Choroid plexus epithelial cell (primary cell): ENCODE measurements at places on chromosomes 16 and 17.

- peak; percentile 63 for DNase-seq
Measured at GRCh38 chr17:46178550-46179214, 14.5 kb downstream of the KANSL1 start.

- peak; percentile 30 for DNase-seq
Measured at GRCh38 chr17:82296511-82297279, 20.7 kb downstream of the CD7 start.

DNA sequence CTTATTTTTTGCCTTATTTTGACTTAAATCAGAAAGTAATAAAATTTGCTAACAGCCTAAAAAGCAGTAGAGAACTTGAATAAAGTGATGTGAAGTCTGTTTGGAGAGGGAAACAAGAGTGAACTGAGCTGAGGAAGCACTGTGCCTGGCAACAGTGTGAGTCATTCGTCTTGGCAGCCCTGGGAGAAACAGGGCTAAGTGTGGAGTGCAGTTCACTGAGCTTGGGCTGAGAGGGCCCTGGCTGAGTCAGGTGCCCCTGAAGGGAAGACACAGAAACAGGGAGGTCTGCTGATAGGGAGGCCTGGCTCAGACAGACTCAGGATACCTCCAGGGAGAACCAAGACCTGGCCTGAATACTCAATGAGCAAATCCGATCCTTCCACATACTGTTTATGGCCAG is 132.1 kb downstream of the HS3ST4 start:
- no peak for DNase-seq

DNA sequence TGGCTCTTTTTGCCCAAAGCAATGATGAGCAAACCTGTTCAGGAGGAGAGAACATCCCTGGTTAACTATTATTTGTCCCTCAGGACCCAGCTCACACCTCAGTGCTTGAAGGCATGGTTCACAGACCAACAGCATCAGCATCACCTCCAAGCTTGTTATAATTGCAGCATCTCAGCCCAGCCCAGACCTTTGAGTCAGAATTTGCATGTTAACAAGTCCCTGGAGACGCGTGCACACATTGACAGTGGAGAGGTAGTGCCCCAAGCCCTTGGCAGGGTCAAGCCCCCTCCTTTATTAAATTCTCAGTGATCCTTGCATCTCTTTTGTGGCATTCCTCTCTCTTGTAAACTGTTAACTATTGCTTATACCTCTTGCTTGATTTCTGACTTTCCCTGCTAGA is 488.6 kb downstream of the HAPSTR1 start:
- no peak for DNase-seq

GRCh38 chr17:21165922-21166594 is 39.3 kb downstream of the DHRS7B start:
- DNase-seq = no peak

GRCh38 chr17:72135546-72136325 is 14.9 kb downstream of the SOX9 start:
- peak; percentile 45 for DNase-seq

DNA sequence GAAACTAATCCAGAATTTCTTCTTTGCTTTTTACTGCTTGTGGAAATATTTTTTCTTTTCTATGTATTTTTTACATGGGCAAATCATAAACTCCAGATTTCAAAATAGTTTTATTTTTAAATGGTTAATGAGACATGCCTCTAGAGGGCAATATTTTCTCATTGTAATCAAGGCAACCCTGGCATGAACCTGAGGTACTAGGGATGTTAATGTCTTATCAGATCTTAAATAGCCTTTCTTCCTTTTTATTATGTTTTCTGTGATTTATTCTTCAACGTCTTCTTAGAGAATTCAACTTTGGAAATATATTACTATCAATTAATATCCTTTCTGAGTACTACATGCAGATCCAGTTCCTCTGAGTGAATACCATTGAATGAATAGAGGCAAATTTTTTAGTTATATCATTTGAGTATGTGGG is 324.7 kb downstream of the BCAS3 start:
- peak; percentile 78 for DNase-seq

DNA sequence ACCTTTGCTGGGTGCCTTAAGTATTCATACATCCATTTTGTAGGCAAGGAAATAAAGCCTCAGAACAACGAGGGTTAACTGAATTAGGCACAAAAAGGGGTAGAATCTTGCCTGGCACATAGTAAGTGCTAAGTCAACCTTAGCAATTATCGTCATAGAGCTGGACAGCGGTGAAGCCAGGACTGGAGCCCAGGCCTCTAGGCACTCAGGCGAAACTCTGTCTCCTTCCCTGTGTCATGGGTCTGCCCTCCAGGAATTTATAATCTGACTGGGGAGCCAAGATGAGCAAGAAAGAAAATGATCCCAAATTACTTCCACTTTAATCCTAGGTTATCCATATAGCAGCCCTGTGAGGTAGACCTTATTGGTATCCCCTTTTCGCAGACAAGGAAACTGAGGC is 61.4 kb downstream of the KATNIP start:
- no peak for DNase-seq

GRCh38 chr16:26976873-26977272 is 89.9 kb upstream of the C16orf82 start:
- DNase-seq = no peak

DNA sequence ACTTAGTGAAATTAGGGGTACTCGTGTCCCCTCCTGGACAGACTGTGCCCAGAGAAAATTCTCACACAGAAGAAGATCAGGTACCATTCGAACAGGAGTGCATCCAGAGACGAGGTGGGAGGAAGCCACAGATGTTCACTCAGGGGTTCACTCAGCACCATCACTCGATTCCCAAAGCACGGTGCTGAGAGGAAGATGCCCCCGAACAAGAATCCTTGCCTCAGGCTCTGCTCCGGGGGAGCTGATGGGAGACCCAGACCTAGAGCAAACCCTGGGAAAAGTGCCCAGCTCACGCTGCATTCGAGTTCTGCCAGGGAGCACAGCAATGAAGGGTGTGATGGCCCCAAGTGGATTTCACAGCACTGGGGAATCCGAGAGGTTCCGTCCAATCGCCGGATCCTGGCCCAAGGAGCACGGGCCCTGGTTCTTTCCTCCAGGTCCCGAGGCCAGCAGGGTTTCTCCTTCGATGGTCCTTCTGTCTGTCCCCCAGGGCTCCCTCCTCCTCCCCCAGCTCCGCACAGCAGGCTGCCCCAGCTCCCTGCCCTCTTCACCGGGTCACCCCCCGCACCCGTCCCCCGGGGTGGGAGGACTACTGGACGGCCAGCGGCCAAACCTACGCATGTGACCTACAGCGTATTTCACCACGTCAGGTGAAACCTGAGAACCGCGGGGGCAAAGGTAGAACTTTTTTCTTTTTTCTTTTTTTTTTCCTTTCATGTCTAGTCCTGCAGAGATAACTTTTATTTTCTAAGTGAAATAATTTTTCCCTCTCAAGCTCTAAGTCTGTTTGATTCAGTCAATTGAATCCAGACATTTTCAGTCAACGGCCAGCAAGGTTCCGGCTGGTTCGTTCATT is 10.2 kb upstream of the UBE2I start:
- DNase-seq = no peak

DNA sequence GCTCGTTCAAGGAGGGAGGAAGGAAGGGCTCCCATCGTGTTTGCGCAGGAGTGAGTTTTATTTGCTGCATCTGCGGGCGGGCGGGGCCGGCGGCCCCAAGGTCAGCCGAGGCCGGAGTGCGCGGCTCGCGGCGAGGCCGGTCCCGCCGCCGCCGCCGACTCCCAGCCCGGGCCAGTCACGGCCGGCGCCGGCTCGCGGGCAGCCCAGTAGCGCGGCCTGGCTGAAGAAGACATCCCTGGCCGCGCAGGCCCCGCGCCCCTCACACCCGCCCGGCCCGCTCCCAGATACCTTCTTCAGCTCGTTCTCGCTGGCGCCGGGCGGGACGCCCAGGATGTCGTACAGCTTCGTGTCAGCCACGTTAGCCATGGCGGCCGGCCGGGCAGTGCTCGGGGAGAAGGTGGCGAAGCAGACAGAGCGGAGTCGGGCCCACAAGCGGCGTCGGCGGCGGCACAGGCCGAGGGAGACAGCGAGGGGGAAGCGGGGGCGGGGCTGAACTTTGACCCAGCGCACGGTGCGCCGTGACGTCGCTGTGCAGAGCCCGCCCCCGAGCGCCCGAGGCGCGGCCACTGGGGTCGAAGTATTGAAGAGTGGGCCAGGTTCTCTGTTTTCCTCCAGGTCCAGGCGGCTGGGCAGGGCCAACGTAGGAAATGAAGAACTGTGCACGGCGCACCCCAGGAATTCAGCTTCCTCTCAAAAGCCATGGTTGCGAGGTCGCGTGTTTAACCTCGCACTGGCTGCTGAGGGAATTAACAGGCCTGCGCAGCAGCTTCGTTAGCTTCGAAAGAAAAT is at the start of gene DNAJA2:
TSS of gene DNAJA2 (minus strand) at position 468 of the 789 bp plus-strand sequence. CDS start at position 366, 102 bp downstream.
- DNase-seq = peak; percentile 94

- no peak for DNase-seq
Measured at GRCh38 chr17:41588126-41588810, 1.6 kb upstream of the KRT14 start.

GRCh38 chr17:50902372-50903353 is 36.5 kb upstream of the TOB1 start:
- no peak for DNase-seq

DNA sequence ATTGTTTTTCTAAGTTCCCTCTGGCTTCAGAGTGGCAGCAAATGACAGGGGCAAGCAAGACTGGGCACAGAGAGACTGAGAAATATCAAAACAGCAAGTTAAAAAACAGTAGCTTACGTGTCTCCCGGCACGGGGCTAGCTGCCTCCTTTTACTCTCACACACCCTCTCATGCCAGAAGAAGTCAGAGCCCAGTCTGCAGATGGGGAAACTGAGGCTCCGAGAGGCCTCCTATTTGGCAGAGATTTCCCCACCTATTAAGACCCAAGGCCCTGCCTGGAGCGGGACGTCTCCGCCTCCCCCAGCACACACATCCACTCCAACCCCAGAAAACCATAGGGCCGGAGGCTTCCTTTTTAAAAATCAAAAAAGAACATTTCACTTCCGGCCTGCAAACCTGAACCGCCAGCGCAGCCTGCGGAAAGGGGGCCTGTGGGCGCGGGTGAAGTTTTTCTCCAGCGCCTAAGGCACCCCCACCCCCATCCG is 832 bp downstream of the CARHSP1 start:
- DNase-seq = peak; percentile 47

- peak; percentile 92 for DNase-seq
Measured at GRCh38 chr17:16027708-16028584, 28.3 kb downstream of the TTC19 start.

DNA sequence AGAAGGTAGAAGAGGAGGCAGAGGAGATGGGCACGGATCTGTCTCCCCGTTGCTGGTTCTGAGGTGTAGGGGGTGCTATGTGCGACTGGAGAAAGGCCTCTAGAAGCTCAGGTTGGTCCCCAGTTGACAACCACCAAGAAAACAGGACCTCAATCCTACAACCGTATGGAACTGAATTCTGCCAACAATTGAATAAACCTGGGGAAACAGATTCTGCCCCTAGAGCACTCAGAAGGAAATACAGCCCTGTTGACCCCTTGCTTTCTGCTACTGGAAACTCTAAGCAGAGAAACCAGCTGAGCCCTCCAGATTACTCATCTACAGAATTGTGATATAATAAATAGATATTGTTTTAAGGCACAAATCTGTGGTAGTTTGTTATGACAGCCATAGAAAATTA is 313.0 kb upstream of the GOT2 start:
- DNase-seq = peak; percentile 5

DNA sequence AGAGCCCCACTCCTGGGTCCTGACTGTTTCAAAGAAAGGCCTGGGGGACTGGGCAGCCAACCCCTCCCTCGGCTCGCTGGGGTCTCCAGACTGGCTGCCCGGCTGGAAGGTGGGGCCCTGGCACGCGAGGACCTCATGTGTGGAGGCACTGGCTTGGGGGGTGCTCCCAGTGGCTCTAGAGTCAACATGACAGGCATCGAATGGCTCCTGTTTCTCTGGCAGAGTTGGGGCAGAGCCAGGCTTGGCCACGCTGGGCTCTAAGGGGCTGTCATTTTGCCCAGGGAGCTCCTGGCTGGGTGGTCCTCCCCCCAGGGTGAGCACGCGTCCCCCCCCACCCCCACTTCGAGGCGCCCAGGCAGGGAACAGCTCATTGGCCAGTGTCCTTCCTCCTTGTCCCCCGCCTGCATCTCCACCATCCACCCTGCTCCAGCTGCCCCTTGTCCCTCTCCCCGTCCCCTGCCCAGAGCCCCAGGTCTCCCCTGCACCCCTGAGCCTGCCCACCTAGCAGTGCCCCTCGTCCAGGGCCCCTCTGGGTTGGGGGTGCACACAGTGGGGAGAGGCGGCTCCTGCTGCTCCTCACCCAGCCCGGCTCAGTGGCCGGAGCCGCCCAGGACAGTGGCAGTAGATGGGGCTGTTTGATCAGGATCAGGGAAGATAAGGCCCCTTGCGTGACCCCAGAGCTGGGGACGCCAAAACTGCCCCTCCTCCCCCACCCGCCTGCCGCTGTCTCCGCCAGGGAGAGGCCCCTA is 2.7 kb downstream of the GCGR start:
- DNase-seq = no peak

- DNase-seq = peak; percentile 57
Measured at GRCh38 chr17:9729735-9730420, 61.5 kb downstream of the DHRS7C start.

GRCh38 chr16:3838600-3839401 is 41.7 kb downstream of the CREBBP start:
- peak; percentile 51 for DNase-seq

GRCh38 chr17:73410586-73411312 is 98.9 kb upstream of the CDC42EP4 start:
- no peak for DNase-seq

- DNase-seq = no peak
Measured at GRCh38 chr17:7497228-7497627, 13.1 kb downstream of the POLR2A start.

DNA sequence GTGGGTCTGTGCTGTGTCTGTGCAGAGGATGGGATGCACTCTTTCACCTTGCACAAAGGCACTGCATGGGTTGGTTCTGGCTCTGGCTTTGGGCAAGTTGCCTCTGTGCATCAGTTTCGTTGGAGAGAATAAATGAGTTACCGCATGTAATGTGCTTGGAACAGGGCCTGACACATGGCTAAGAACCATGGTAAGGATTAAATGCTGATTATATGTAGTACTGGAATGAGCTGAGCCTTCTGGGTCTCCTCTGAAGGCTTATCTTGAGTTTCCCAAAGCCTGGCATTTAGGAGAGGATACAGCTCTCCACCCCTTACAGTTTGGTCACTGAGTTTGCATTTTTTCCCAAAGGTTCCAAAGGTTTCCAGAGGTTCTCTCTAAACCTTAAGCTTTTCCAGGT is 69.1 kb downstream of the KSR1 start:
- DNase-seq = no peak

DNA sequence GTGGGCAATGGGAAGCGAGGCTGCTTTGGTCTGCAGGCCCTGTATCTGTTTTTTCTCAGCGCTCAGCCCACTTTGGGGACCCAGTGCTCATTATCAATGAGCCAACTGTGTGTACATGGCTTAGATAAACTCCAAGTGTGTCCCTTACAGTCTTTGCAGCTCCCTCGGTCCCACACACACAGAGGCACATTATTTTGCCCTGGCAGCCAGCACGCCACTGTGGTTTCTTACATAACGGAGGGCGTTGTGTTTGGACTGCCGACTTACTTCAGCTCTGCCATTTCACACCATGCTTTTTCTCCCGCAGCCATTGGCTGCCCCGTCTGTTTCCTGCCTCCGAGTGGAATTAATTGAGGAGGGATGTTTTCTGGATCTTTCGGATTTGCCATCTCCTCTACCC is 56.5 kb upstream of the CLEC18A start:
- no peak for DNase-seq
